Stimulated activated CD4-positive, alpha-beta T cell treated with anti-CD3 and anti-CD28 coated beads, Interleukin-4, amount 100 ng/mL, for 24 hours (primary cell): ENCODE measurements at places on chromosomes 5 and 9.

GRCh38 chr5:113119246-113119924, 142.8 kb downstream of the DCP2 start:
- DNase-seq, result no peak

DNA sequence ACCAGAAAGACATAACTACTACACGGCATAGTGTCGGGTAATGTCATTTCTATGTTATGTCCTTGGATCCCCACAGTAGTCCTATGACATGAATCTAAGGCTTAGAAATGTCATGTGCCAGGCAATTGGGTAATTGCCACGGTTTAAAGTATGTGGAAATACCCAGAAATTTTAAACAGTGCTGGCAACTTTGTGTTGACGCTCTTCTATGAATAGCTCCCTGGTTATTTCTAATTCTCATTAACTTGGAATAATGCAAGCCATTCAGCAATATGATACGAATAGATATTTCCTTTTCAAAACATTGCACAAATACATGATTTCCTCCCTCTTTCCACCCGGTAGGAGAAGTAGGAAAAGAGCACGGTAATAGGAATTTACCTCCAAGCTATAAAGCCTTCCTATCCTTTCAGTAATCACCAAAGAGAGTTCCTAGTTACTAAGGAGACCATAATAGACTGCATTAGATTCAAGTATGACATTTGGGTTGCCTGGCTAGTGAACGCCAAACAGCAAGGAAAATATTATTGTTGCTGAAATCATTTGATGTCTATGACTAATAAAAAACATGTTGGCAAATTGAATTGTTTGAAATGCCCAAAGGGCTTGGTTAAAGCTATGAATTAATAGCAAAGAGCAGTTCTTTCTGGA, 168.4 kb downstream of the CCDC192 start:
- DNase-seq, result no peak

GRCh38 chr9:72984991-72985390, 32.1 kb upstream of the ALDH1A1 start:
- DNase-seq, result no peak

DNA sequence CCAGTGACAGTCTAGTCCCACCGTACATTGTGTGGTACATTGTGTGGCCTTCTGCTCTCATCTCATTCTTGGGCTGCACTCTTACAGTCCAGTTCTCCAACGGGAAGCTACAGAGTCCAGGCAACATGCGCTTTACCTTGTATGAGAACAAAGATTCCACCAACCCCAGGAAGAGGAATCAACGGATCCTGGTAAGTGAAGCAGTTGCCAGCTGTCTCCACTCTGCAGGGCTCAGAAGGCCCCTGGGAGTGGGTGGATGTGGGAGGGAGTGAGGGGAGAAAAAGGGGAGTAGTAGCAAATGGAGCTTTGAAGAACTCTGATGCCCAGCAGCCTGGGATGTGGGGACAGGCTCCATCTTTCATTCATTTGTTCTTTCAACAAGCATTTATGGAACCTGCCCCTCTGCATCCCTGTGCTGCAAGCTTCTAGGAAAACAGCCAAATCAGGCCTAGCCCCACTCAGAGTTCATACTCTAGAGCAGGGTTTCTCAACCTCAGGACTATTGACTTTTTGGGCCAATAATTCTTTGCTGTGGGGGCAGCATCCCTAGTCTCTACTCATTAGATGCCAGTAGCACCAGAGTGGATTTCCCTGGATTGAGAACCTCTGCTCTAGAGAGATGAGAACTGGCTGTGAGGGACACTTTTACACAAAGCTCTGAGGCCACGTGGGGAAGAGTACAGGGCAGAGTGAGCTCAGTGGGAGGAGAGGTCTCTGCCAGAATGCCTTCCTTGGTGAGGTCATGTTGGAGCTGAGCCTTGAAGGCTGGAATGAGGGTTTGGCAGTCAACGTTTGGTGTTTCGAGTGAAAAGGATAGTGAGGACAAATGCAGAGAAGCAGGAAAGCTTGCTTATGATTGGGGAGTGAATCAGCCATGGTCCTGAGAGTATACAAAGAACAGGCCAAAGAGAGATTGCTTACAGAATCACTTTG, 1.1 kb downstream of the POLR1E start:
- DNase-seq, result no peak

DNA sequence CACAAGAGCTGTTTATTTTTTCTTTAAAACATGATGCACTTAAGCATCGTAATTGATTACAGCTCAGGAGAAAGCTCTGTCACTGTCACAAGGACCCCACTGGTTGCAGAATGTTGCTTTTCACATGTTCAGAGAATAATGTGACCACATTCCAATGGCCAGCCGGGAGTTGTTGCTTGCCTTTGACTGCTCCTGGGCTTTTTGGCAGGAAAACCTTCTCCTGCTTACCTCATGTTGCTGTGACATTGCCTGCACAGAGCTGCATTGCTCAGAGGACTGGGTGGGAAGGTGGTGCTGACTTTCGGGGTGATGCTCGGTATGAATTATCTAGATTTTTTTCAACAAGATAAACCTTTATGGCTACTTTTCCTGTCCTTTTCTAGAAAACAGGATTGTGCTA, 88.2 kb downstream of the PALM2AKAP2 start:
- DNase-seq, result no peak

GRCh38 chr9:7974335-7974960, 174.9 kb upstream of the DMAC1 start:
- DNase-seq, result no peak
